ENCODE measurements at places on chromosomes 3 and 15.
A peak's percentile ranks its signal among the peaks of the same experiment; 100 is the strongest.

DNA sequence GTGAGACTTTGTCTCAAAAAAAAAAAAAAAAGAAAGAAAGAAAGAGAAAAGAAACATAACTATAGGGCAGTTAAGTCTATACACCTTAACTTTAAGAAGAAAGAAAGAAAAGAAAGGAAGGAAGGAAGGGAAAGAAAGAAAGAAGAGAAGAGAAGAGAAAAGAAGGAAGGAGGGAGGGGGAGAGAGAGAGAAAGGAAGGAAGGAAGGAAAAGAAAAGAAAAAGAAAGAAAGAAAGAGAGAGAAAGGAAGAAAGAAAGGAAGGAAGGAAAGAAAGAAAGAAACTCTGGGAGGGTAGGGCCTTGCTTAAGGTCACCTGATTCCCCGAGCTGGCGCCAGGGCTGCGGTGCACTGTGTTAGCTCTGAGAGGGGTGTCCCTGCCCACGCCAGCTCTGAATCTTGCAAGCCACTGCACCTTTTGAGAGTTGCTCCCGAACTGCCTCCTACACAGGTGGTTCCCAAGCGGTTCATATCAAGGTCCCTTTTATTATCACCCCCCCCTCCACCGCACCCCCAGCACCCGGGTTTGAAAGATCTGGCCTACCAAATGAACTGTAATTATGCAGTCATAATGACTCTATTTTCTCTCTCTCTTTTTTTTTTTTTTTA, 39.2 kb upstream of the VPS8 start:
- DNase-seq = no peak

DNA sequence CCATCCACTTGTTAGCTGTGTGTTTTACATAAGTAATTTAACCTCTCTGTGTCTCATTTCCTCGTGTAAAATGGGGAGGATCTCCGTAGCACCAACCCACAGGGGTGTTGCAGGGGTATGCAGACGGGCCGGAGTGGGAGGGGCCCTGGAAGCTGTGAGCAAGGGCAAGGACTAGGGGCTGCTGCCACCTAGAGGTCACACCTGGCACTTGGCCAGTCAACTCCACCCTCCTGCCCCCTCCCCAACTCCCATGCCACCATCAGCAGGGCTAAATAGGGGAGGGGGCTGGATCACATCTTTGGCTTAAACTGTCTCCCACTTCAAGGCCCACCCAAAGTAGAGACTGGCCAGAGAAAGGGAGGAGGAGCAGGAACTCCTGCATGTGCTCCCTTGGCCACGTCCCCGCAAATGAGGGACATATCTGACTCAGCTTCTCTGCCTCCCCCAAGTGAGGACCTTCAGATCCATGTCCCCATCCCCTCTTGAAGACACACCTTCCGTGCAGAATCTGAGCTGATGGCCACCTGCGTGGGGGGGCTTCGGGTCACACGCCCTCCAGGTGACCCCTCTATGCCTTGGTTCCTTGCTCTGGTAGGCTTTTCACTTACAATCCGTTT, 2.6 kb downstream of the CCDC9B start:
- DNase-seq = no peak

- DNase-seq = no peak
These were observed 302.8 kb upstream of the LYSMD4 start for GRCh38 chr15:100036015-100036414.

- no peak for DNase-seq
These were observed 155.9 kb upstream of the FEZF2 start for GRCh38 chr3:62529230-62529629.

GRCh38 chr15:62464705-62465104, 299.6 kb upstream of the C2CD4B start:
- no peak for DNase-seq

DNA sequence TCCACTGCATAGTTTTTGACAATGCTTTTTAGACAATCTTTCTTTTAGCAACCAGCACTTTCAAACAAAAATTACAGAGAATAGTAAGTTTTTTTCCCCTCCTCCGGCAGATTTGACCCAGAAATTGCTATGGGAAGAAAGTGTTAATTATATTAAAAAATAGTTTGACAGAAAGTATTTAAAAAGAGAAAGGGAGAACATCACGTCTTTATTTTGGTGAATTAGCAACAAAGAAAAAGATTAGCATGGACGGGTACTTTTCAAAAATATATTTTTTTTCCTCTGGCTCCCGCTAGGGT, 831 bp upstream of the KAT2B start:
- DNase-seq = no peak

GRCh38 chr3:146747928-146748327, 142.8 kb upstream of the PLSCR5 start:
- DNase-seq = peak; percentile 14

DNA sequence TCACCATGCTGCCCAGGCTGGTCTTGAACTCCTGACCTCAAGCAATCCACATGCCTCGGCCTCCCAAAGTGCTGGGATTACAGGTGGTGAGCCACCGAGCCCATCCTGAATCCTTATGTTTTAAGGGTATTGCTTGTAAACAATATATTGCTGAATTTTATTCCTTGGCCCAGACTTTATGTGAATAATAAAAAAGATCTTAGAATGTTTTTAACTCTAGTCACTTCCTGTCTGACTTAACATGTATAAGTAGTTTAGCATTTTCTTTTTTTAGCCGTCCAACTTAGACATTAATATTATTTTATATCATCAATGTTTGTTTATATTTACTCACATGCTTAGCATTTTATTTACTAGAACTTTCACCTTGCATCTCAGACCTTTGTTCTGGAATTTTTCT, 9.2 kb upstream of the EIF2B5 start:
- DNase-seq = no peak

DNA sequence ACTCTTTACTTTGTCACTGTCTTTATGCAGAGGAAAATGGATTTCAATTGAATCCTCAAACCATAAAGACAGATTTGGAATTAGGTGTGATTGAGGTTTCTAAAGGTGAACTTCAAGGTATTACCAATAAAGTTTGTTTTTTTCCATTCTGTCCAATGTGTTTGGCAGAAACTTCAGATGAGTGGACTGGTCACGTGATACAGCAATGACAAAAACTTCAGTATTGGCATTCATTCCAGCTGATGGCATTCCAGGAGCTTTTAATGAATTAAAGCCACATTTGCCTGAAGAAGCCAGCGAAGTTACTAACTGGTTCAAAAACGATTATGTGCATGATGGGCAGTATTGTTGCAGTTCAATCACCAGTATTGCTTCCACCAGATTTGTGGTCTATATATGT, 4.5 kb upstream of the MASP1 start:
- no peak for DNase-seq

- no peak for DNase-seq
These were observed 817.0 kb upstream of the NECTIN3 start for GRCh38 chr3:110254591-110254990.

DNA sequence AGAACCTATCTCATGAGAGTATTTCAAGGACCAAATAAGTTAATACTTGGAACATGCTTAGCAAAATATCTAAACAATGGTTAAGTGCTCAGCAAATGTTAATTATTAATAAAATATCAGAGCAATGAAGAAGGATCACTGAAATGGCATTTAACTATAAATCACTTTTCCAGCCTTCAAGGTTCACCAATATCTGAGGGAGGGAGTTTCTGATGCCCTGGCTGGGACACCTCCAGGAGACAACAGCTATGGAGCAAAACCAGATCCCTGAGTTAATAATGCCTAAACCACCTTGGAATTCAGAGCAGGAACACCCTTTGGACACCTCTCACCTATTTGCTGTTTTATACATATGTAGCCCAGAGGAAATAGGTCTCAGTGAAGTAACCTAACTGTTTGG, 6.4 kb upstream of the FAM174B start:
- DNase-seq = no peak

- no peak for DNase-seq
These were observed 503.4 kb upstream of the CBLB start for GRCh38 chr3:106371971-106372805.

- no peak for DNase-seq
These were observed 420.6 kb downstream of the TBL1XR1 start for GRCh38 chr3:176776622-176777175.

GRCh38 chr3:189964623-189965332, 155.9 kb downstream of the P3H2 start:
- no peak for DNase-seq

GRCh38 chr15:33374226-33374914, 63.6 kb downstream of the RYR3 start:
- no peak for DNase-seq

DNA sequence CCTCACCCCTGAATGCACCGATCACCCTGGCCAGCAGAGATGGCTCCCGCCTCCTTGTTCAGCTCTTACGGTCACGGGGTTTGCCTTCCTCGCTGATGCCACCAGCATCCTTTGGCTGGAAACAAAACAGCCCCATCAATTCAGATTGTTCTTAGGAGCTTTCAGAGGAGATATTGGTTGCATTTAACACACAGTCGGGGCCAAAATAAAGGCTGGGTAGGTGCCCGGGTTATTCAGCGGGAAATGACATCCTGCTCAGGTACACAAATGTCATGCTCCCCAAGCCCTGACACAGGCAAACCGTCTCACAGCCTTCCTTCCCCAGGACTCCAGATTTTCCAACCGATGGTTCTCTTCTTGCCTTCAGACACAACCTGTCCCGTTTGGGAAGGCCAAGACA, 62.4 kb upstream of the MEF2A start:
- no peak for DNase-seq

DNA sequence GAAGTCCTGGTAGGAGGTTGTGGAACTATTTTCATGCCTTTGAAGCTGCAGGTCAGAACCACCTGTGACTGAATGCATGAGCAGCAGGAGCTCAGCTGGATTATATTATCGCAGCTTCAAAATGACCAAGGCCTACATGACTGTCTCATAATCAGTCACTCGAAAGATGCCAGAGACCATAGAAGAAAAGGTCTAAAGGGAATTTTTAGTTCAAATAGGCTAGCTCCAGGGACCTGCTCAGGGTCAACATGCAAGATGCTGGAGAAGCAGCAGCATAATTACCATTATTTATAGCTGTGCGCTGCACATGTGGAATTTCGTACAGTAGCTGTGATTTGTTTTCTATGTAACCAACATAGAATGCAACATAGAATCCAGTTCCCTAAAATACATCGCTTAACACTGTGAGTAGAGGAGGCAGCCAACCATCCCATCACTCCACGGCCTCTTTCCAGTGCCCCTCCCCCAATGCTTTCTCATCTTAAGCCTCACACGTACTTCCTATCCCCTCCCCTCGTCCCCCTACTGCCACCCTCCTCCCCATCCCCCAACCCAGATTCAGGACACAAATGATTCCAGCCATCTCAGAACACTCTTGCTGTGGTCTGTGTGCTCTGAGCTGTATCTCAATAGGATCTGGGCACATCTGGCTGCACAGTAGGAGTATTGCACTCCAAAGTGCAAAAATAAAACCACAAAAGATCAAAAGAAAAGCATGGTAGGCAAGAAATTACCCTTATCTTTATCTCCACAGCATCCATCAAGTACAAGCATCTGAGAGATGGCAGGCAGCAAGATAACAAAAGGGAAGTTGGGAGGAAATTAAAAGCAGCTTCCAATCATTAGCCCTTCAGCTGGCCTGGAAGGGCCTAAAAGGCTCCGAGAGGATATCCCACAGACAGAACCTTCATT, 352.8 kb upstream of the SEMA6D start:
- no peak for DNase-seq

DNA sequence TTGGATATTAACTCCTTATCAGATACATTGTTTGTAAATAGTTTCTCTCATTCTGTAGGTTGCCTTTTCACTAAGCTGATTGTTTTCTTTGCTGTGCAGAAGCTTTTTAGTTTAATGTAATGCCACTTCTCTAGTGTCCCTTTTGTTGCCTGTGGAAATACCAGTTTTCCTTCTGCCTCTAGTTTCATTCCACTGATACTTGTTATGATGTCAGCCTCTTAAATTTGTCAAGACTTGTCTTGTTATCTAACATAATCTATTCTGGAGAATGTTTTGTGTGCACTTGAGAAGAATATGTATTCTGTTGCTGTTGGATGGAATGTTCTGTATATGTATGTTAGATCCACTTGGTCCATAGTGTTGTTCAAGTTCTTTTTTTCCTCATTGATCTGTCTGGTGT, 18.0 kb upstream of the CEP152 start:
- DNase-seq = no peak

GRCh38 chr15:41494190-41494921, 682 bp downstream of the ITPKA start:
- no peak for DNase-seq

- DNase-seq = no peak
These were observed 51.8 kb downstream of the CYP11A1 start for GRCh38 chr15:74315626-74316025.

DNA sequence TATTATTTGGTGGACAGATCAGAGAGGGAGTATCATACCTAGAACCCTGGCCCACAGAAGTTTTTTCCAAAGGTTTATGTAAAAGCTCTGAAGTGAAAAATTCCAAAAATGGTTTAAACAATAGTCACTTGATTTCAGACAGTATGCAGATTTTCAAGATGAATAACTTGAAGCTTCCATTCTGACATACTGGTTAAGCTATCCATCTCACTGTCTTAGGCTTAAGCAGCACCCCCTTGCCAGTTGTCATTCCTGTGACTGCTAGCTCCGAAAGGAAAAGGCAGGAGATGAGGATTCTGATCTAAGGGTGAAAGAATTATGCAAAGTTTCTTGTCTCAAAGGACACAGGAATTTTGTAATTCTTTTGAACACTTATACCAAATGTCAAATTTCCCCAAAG, 337.5 kb upstream of the THBS1 start:
- no peak for DNase-seq

GRCh38 chr15:98745650-98746374, 97.5 kb downstream of the IGF1R start:
- no peak for DNase-seq

All from AG09319 (cell line).